HTR-8/SVneo (cell line): ENCODE measurements at places on chromosomes 11 and 22.

DNA sequence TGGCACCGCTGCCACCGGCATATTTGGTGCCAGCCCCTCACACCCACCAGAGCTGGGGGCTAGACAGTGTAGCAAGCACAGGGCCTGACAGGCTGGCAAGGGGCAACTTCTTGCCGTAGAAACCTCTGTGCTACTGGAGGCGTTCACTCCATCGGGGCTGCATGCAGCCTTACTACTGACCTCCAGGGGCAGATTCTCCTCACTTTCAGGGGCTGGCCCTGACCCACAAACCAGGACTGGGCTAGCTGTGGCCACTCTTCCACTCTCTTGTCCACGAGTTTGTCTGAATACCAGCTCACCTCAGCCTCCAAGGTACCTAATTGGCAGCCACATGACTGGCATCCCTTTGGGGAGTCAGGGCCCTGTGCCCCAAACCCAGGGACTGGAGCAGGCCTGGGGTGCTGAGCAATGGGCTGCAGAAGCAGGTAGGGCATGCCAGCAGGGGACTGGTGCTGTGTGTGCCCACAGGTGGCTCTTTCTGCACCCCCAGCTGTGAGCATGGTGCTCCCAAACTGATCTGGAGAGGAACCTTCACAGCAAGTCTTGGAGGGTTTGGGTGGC is 2.1 kb upstream of the LMO1 start:
- no peak for DNase-seq

GRCh38 chr11:28860893-28861292 is 752.7 kb downstream of the METTL15 start:
- DNase-seq, result peak; percentile 22

GRCh38 chr11:124612567-124613246 is 1.5 kb downstream of the PANX3 start:
- no peak for DNase-seq

- no peak for DNase-seq
Observed at GRCh38 chr22:37310815-37311595, 28.7 kb downstream of the CYTH4 start.

GRCh38 chr11:101721270-101721669 is 137.5 kb upstream of the TRPC6 start:
- DNase-seq, result no peak

DNA sequence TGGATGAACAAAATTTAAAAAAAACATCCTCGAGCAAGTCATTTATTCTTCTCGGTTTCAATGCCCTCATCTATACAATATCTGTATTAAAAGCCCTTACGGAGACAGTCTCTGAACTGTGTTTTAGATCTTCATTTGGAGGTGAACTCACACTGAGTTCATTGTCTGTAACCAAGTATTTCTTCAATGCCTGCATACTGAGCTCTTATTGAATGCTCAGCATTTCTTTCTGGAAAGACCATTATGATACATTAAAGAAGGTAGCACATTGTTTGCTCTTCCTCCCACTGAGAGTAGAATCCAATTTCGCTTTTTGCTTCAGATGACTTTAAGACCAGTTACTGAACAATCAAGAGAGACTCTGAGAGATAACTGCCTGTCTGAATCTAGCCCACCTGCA is 1.7 kb upstream of the ANO3 start:
- DNase-seq, result no peak

DNA sequence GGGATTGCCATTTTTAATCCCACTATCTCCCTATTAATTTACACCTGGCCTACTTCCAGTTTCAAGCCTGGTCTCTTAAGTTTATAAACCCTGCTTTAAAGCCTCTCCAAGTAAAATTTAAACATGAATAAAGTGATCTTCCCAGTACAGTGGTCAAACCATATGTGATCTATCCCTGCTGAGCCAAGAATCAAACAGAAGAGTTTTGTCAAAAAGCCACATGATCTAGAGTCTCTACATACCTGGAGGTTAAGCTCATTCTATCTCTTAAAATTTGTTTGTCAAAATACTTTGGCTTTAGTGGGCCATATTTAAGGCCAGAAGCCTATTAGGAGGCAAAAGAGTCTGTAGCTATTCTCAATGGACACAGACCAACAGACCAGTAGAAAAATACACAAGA is 42.9 kb upstream of the DDI1 start:
- no peak for DNase-seq

- no peak for DNase-seq
Observed at GRCh38 chr11:60918939-60919265, 4.9 kb downstream of the TMEM109 start.

DNA sequence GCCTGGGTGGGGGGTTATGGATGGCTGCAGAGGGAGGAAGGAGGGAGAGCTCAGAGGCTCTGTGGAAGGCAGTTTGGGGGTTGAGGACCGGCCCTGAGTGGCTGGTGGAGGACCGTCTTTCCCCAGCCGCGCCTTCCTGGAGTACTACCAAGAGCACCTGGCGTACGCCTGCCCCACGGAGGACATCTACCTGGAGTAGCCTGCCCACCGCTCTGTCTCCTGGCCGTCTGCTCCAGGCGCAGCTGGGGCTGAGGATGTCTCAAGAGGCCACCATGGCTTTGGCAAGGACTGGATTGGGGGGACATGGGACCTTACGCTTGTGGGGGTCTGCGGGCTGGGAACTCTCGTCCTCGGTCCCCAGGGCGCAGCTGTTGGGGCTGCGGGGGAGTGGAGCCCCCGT is 10.0 kb downstream of the MAPK8IP2 start:
- no peak for DNase-seq

DNA sequence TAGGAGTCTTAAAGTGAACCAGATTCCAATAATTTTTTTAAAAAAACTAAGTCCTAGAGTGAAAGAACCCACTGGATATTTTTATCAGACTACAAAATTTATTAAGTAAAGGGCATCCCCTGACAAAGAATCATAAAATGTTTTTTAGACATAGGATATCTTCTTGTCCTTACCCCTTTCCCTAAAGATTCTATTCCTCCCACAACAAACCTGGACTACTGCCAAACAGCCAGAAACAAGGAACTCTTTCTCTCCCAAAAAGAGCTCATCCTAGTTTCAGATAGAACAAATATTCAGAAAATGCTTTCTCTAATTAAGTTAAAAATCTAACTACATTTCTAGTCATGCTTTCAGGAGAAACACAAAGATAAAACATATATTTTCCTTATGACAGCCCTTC is 327.1 kb downstream of the FAM181B start:
- DNase-seq, result no peak

- DNase-seq, result no peak
Observed at GRCh38 chr22:25334162-25334490, 114.7 kb downstream of the CRYBB2 start.

- DNase-seq, result no peak
Observed at GRCh38 chr11:117418737-117419481, 91.3 kb downstream of the CEP164 start.

DNA sequence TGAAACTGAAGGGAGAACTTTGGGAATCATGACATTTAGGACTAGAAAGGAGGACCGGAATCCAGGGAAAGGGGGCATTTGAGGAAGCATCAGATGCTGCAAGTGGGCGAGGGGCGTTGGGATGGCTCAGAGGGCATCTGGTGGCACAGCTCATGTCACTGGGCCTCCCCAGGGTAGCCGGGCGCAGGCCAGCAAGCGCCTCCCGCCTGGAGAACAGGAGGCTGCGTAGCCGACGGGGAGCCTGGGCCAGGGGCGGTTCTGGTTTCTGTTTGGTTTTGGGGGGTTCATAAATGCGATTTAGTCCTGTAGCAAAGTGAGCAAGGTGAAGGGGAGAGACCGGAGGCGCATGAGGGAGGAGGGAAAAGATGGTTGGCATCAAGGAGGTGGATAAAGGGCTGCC is 443 bp upstream of the ST14 start:
- DNase-seq, result no peak

GRCh38 chr11:64715756-64716472 is 7.1 kb downstream of the NRXN2 start:
- no peak for DNase-seq
